ENCODE measurements at places on chromosomes 2 and 18.

DNA sequence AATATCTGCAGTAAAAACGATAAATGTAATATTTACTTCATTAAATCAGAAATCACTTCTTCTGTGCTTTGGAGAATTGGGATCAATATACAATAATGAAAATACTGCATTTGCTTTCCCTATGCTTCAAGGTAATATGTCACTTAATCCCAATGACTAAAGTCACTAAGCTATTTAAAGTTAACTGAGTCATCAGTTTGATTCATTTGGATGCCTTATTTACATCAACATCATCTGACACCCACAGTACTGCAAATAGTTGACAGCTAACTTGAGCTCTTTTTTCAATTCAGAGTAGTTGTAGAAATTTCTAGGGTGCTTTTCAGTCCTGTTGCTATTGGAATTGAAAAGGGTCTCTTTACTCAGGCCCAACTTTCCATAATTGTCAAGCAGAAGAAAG, 776.9 kb upstream of the FSHR start:
- DNase-seq = no peak

DNA sequence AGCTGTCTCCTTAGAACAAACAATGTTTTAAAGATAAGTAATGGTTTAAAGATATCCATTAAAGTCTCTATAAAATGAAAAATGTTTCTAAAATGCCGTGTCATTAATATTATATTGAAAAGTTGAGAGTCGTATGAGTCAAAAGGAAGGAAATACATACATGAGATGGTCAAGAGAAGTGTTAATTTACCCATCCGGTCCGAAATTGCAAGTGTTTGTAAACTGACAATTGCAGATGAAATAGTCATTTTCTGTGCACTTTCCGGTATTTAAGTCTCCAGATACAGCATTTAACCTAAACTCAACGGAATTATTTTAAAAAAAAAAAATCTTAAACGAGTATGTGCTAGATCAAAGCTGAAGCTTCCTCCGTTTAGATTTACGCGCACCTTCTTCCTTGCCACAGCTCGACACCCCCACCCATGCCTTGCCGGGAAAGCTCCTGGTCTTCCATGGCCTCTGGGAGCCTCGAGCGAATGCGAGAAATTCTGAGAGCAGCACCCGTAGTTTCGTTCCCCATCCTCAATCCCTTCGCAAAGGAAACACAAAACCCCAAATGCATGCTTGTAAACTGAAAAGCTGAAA, 1.8 kb downstream of the DSC3 start:
- DNase-seq = no peak

DNA sequence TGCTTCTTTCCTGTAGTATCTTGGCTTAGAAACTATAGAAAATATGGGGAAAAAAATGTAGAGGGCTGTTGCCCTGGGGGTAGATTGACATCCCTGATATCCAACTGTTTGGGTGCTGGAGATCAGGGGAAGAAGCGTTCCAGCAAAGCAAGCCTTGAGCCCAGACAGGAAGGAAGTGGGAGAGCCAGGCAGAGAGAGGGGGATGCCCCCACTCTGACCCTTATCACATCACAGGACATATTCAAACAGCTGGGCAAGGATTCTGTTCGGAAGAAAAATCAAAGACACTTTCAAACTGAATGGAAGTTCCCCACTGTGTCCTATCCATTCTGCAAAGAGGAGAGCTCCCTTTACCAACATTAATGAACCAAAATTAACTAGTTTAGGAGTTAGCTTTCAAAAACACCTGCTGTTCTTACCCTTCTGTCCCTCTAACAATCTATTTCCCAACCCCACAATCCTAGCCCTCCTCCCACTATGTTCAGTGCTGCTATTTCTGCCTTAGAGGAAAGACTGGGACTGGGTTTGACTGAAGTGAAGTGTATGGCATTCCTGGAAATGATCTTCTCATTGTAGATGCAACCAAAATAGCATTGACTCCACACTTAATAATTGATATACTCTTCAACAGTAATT, 16.9 kb upstream of the KCNG3 start:
- DNase-seq = no peak

GRCh38 chr2:168449419-168449818, 6.7 kb upstream of the CERS6 start:
- no peak for DNase-seq

DNA sequence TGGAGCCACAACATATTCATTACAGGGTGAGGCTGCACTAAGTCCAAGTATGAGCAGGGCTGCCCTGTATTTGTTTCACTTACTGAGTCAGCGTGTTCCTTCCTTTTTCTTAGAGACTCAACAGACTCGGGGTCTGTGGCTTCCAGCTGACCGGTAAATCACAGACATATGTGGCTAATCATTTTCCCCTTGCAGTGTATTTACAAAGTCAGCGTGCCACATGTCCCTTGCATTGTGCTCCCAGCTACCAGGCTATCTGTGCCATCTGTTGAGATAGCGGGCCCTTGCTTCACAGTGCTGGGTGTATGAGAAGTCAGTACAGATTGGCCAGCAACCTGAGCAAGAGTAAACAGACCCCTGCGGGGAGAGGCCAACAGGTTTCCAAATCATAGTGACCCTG, 254.3 kb downstream of the LRRTM1 start:
- no peak for DNase-seq

DNA sequence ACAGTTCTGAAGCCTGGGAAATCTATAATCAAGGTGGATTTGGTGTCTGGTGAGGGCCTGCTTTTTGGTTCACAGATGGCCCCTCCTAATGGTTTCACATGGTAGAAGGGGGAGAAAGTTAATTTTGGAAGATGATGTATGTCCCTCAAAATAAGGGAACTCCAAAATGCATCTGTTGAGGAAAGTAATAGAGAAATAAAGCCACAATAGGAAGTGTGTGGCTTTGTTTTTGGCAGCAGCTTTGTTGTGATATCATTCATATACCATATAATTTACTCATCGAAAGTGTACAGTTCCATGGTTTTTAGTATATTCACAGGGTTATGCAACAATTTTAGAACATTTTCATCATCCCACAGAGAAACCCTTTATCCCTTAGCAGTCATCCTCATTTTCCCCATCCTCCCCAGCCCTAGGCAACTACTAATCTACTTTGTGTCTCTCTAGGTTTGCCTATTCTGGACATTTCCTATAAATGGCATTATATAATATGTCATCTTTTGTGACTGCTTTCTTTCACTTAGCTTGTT, 274.0 kb upstream of the FAM98A start:
- no peak for DNase-seq

GRCh38 chr2:5740817-5741216, 48.6 kb downstream of the SOX11 start:
- DNase-seq = no peak

- DNase-seq = no peak
Observed at GRCh38 chr2:22209545-22209944, 1085.8 kb downstream of the TDRD15 start.

DNA sequence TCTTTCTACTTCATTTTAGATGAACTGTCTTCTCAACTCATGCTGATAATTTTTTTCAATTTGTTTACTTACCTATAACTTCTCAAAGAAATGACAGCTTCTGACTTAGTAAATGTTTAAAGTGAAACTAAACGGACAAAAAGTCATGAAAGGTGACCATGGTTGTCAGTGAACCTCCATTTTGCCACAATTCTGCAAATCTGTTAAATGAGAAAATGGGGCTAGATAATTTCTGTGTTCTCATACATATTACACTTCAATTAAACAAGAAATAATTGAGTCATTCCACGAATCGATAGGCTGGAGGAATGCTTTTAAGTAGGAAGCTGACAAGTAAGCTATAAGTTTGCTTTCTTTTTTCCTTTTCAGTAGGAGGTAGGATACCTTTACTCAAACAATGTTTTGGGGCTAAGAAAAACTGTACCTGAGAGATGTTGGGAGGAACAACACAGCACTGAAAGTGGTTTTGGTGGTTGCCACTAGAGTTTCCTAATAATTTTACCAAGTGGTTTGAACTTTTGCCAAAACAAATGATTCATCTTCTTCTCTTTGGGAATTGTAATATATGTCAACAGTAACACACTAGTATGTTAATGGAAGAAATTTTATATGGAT, 17.1 kb downstream of the DYNAP start:
- DNase-seq = no peak
